Activated CD4-positive, alpha-beta T cell treated with anti-CD3 and anti-CD28 coated beads, Interleukin-2, amount 50 U/mL, for 48 hours (primary cell): ENCODE measurements at places on chromosomes 2 and 18.

DNA sequence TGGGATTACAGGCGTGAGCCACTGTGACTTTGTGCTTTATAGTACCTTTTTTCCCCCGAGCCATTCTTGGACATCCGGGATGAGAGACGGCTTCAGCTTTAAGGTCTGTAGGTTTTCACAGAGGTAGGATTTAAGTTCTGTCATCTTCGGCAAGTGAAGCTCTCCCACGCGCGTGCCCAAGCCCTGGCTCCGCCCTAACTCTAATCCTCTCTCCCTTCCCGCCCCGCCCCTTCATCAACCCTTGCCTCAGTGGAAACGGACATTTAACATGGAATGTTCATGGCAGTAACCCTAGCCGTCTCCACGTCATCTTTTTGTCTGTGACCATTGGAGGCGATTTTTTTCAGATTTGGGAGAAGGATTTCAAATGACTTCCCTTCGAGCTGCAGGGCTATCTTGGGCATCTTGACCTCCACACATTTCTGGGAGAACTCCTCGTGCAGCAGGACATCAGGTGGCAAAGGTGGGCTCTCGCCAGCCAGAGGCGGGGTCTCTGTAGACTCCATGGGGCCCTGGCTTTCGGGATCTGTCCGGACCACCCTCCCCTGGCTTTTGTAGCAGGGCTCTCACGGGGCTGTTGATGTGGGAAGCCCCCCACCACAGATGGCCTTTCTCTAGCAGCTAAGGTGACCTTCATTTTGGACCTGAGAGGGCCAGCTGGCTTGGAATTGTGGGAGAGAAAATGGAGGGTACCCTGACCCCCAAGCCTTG, 6.8 kb downstream of the COLEC11 start:
- DNase-seq = no peak

GRCh38 chr2:105962221-105962620, 217.5 kb downstream of the NCK2 start:
- DNase-seq = no peak

DNA sequence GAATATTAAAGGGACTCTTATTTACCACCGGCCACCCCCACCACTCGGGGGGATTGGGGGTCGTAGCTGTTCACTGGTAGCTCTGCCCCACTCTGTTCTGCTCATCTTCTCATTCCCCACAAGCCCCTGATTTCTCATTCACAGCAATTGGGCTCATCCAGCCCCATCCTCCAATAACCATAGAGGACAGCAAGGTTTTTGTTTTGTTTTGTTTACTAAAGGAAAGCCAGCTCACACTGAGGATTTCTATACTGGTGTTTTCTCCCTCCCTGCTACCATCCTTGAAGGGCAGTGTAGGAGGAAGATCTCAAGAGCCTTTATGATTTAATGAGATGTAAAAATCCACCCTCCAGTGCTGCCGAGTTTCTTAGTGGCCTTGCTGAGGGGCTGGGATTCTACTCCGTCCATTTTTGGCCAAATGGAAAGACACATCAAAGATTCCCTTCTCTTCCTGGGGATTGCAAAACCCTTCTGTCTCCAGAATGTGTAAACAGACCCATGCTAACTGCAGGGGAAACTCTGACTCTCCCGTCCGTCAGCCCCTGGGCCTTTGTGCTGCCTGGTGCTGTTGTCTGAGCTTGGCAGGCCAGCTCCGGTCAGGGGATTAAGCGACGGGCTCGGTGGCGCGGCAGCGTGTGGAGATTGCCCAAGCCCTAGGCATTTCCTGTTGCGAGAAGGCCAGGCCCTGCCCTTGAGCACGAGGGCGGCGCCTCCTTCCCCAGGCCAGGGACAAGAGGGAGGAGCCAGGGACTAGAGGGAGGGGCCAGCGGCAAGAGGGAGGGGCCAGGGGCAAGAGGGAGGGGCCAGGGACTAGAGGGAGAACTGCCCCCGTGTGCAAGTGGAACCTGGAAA, 165.0 kb downstream of the ANTXR1 start:
- DNase-seq = no peak

- DNase-seq = no peak
Observed at GRCh38 chr2:239265681-239266433, 135.0 kb downstream of the HDAC4 start.

DNA sequence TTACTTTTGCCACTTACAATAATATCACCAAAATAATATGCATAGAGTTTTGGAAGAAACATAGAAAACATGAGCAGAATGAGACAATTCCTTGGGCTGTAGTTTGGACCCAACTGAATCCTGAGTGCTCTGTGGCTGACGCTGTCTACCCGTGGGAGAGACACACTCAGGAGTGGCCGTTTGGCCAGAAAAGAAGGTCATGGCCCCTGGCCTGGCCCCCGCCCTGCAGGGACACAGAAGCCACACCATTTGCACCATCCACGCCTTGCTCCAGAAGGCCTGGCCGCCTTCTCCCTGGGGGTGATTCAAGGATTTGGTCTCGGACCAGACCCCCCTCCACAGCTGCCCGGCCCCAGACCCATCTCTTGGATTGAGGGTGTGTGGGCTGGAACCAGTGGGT, 6.4 kb upstream of the D2HGDH start:
- DNase-seq = no peak

DNA sequence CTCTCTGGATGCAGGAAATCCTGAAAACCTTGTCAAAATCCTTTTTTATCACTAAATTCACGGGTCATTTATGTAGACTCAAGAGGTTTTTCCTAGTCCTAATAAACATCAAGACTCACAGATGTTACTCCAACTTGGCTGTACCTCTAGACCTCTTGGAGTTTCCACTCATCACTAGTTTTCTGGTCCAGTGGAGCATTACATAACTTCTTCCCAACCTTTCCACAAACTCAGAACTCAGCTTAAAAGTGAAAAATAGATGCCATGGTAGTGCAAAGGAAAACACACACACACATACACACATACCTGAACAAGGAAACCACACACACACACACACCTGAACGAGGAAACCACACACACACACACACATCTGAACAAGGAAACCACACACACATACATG, 807.2 kb downstream of the LRP1B start:
- DNase-seq = no peak

- DNase-seq = no peak
Observed at GRCh38 chr18:8257851-8258434, 351.3 kb upstream of the RAB12 start.

DNA sequence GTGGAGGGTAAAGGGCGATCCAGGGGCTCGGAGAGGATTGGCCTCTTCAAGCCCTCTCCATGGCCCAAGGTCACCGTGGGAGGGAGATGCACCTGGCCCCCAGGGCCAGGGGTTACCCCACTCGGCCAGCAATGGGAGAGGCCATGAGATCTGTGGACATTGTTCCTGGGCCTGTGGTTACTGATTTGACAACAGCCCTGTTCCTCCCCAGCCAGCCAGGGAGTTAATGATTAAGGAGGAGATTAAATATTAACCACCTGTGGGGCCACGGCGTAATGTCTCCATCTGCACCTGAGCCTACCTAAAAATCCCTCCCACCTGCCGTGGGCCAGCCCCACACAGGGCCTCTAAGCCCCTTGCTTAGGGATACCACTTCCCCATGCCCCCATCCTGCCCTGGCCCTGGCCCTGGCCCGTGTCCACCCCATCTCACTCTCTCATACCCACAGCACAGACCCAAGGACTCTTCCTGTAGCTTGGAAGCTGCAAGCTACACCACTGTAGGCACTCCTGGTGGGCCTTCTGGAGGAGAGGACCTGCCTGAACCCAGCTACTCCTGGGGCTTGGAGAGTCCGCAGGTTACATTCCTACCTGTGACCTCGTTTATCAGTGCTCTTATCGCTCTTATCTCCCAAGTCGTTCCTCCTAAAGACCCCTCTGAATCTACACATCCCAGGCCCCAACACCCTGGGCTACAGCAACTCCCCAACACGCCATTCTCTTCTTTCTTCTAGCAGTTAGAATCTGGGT, 32.1 kb downstream of the ZFP36L2 start:
- no peak for DNase-seq

GRCh38 chr2:109344270-109344805, 215.3 kb downstream of the SH3RF3 start:
- DNase-seq = no peak

GRCh38 chr2:180191432-180192124, 184.5 kb upstream of the CWC22 start:
- DNase-seq = no peak

- DNase-seq = no peak
Observed at GRCh38 chr18:70453058-70453775, 164.4 kb downstream of the SOCS6 start.

GRCh38 chr18:60391571-60392226, 19.1 kb upstream of the MC4R start:
- DNase-seq = no peak

GRCh38 chr2:100289020-100289419, 33.3 kb downstream of the LONRF2 start:
- no peak for DNase-seq

GRCh38 chr2:217890445-217890844, 112.3 kb downstream of the TNS1 start:
- DNase-seq = no peak

DNA sequence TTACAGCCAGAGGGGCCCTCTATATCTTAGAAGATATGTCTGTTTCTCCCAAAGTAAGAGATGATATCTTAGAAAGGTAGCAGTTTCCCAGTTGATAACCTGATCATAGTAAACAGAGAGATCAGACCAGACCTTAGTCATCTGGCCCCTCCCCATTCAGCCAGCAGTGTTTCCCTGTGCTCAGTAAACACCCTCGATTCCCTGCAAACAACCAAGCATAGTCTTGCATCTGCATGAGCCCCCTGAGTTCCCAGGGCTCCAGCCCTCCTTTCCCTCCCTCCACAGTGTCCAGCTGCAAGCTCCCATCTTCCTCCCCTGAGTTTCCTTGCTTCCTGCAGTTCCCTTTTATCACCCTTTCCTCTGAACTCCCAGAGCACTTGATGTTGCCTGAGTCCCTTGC, 20.3 kb downstream of the NRP2 start:
- DNase-seq = no peak

DNA sequence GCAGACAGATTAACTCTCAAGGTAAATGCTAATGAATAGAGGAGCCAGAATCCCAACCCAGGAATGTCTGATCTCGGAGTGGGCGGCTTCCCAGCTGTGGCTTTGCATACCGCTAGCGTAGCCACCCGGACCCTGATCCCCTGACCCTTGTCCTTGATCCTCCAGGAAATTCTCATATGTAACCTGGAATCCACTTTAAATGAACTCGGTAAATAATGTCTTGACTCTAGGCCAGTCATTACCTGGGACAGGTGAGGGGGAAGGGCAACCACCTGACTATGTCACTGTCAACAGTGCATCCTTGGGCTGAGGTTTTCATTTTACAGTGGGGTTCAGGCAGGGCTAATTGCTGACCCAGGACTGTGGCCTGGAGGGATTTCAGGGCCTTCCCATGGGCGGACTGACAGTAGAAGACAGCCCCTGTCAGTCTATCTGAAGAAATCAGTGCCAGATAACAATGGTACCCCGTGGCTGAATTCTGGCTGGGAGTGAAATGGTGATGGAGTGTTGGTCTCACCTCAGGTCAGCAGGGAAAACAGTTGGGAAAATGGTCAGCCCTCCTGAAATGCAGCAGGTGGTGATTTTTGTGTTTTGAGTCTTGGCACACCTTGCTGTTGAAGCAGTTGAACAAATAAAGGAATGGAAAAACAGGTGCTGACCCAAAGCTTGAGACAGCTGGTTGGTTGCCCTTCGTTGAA, 9.6 kb downstream of the ACKR3 start:
- no peak for DNase-seq

DNA sequence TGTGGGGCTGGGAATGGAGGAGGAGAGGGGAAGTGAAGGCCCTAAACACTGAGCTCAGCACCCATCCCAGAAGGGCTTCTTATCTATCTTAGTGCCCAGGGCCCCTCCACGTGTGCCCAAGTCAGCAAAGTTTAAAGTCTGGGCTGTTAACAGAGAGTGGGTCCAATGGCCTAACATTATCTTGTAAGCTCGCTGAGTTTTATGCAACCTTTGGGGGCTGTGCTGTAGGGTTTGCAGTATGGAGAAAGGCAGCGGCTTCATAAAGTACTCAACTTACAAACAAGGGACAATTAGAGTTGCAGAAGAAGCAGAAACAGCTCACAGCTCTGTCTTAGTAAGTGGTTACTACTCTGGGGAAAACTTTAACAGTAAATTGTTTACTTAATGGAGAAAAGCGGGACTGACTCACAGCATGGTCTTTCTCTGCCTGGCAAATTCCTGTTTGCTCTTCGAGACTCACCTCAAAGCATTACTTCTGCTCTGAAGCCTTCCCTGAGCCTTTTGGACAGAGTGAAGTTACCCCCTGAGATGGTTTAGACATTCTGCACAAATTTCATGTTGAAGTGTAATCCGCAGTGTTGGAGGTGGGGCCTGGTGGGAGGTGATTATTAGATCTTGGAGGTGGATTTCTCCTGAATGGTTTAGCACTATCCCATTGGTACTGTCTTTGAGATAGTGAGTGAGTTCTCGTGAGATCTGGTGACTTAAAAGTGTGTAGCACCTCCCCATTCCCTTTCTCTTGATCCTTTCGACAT, 9.0 kb downstream of the ENOSF1 start:
- no peak for DNase-seq

DNA sequence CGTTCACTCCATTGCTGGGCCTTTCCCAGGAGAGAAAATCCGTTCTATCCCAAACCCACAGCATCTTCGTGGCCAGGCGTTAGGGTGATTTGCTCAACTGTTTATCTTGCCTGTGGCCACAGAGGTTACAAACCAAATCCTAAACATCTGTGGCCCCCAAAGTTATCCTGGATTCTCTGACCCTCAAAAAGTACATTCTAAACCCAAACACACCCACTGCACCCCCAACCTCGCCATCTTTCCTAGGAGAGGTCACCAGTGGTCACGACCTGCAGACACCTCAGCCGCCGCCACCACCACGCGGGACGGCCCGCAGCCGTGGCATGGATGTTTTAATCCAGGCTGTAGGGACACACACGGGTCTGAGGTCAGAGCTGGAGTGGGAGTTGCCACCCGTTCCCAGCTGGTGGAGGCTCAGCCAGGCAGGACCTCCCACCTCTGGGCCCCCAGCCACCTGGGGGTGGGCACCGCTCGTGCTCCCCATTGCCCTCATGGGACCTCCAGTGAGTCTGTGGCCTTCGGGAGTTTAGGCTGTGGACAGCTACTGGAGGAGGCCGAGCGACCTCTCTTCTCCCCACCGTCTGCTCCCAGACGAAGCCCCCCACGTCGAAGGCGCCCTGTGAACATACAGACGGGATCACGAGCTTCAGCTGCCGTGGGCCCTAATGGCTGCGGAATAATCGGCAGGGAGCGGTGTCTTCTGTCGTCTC, 72.0 kb downstream of the KCNG2 start:
- no peak for DNase-seq

- peak; percentile 4 for DNase-seq
Observed at GRCh38 chr2:211611061-211611518, 927.5 kb downstream of the ERBB4 start.

- DNase-seq = no peak
Observed at GRCh38 chr2:16044946-16045456, 104.7 kb downstream of the MYCN start.

DNA sequence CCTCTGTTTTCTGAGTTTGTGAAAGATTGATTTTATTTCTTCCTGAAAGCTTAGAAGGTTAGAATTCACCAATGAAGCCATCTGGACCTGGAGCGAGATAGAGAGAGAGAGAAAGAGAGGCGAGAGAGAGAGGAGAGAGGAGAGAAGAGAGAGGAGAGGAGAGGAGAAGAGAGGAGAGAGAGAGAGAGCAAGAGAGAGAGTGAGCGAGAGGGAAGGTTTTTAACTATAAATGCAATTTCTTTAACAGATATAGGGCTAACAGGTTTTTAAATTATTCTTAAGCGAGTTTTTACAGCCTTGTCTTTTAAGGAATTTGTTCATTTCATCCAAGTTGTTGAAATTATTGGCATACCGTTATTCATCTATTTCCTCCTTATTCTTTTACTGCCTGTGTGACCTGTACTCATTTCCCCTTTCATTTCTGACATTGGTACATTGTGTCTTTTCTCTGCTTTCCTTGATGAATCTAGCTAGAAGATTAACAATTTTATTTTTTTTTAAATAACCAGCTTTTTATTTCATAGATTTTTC, 56.1 kb downstream of the BABAM2 start:
- no peak for DNase-seq
